ENCODE measurements at places on chromosomes 2 and 18.

GRCh38 chr2:168348076-168348475 lies 100.7 kb upstream of the STK39 start:
- DNase-seq, result no peak

DNA sequence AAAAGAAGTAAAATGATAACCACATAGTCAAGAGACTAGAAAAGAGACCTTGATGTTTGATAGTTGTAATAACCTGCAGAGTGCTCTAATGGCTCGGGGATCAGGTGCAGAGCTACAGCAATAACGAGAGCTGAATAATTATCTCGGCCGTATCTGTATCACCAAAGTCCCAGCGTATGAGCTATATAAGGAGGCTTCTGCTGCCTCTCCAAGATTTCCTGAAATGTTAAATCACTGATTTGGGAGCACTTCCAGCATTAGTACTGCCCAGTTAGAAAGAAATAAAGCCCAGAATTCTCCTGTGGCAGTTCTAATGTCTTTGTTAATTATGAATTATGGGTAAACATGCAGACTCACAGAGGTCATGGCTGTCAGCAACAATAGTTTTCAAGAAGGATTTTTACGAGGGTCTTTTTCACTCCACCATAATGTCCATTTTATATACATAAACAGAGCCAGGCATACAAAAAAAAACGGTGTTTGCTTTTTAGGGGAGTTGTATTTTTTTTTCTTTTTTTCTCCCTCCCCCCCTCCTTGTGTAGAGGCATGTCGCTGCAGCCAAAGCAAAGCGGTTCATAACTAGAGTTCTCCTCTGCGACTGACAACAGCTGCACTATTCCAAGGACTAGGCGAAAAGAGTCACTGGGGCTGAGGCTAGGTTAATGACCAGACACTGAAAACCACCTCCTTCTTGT lies 168.3 kb upstream of the VRK2 start:
- DNase-seq, result no peak

GRCh38 chr2:59239146-59239545 lies 998.0 kb upstream of the FANCL start:
- no peak for DNase-seq

GRCh38 chr2:62826141-62826540 lies 120.6 kb downstream of the EHBP1 start:
- no peak for DNase-seq

GRCh38 chr18:31513189-31513935 lies 15.4 kb downstream of the DSG2 start:
- DNase-seq, result no peak

DNA sequence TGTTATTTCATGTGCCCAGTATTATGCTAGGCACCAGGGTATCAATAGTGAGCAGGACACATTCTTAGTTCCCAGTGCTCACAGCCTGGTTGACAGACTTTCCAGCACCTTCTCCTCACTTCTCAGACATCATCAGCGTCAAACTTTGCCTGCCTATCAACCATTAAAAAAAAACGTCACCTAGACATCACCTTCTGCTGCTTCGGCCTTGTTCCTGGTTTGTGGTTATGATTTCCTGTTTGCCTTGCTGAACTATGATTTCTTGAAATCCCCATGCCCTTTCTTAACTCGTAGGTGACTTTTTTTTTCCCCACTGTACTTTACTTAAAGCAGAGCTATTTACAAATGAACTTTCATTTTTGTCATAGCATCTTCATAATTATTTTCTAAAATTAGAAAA lies 60.4 kb upstream of the NABP1 start:
- DNase-seq, result no peak

GRCh38 chr18:58015065-58015780 lies 28.8 kb upstream of the NEDD4L start:
- no peak for DNase-seq

GRCh38 chr2:121359716-121360565 lies 74.9 kb upstream of the TFCP2L1 start:
- no peak for DNase-seq

DNA sequence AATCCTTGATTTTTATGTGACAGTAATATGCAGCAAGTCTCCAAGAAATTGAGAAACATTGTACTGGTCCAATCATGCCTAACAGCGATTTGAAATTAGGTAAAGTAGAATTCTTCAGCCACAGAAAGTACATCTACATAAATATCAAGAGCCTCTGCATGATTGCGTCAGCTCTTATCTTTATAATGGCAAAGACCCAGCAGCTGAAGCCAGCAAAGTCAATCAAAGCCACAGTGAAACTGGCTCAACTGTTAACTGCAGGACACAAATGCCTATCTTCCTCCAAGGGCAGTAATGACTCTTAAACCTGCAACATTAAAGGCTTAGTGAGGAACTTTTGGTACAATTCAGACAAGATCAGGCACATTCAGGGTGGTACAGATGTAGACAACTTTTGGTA lies 102.5 kb downstream of the BARD1 start:
- no peak for DNase-seq

Data from activated CD4-positive, CD25-positive, alpha-beta regulatory T cell (primary cell).